ENCODE measurements at places on chromosomes 11 and 22.

DNA sequence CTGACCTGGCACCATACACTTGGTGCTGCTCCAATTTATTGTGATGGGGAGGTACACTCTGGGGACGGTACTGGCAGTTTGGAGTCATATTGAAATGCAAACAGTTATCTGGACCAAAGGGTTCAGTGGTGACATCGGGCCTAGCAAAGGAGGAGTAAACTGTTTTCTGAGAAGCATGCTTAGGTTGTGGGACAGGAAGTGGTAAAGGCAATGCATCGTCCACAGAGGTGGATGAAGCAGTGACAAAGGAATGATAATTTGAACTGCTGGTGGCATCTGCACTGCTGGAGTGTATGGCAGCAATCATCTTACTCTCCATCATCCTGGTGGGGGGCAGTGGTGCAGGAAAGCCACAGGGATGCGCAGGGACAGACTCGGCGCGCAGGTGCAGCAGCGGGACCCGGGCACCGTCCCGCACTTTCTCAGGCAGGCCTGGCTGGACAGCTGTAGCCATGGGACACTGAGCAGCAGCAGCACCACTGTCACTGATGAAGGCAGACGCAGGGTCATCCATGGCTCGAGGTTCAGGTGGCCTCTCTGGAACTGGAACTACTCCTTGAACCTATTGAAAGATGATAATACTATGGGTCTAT lies 28.0 kb upstream of the TP53AIP1 start:
- DNase-seq: no peak

DNA sequence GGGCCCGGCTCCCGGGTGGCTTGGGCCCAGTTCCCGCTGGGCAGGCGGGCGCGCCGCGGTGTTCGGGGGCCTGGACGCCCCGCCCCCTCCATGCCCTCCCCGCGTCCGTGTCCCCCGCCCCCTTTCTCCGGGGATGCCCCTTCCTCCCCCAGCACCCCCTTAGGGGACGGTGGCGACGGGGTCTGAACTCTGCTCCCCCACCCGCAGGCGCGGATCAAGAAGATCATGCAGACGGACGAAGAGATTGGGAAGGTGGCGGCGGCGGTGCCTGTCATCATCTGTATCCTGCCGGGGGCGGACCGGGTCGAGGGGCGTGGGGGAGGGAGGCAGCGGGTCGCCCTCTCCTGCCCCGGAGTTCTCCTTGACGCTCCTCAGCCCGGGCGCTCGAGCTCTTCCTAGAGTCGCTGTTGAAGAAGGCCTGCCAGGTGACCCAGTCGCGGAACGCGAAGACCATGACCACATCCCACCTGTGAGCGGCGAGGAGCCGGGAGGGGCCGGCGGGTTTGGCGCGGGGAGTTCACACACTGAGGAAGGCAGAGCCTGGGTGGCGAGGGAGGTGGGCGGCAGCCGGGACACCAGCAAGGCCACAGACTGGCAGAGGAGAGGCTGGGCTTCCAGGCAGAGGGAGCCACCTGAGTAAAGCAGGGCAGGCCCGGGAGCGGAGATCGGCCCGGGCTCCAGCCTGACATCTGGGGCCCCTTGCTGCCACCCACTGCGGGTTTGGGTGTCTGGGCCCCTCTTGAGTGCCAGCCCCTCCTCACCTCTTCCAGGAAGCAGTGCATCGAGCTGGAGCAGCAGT lies 546 bp downstream of the DRAP1 start:
- DNase-seq: peak; percentile 71

- DNase-seq: no peak
These were observed 168.1 kb downstream of the ADAMTS15 start for GRCh38 chr11:130616573-130616972.

DNA sequence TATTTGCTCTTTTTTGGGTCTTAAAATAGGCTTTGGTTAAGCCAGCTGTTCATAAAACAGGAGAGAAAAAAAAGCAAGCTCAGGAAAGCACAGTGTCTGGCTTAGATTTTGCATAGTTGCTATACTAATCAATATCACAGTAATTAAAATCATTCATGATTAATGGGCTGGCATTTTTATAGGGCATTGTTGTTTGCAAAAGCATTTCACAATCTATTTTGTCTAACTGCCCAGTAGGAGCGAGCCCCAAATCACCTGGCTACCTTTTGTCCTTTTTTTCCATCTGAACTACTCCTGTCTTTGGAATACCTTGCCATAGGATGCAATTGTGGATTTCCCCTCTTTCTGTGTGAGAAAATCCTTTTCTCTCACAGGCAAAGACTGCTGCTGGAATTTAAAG lies 619.8 kb downstream of the JRKL start:
- DNase-seq: no peak

- DNase-seq: no peak
These were observed 51.0 kb downstream of the MIAT start for GRCh38 chr22:26708256-26709009.

DNA sequence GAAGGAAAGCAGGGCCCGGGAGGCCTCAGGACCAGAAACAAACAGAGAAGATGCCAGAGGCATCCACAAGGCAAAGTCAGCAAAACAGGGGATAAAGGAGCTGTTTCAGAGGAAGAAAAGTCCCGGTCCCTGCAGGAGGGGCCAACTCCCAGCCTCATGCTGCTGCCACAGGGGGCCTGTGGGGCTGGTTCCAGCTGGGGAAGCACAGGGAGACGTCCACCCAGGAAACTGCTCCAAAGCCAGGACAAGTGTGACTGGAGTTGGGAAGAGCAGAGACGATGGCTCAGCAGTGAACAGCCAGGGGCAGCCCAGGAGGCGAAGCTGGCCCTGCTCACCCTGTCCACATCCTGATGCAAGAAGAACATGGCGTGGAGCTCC lies 454.4 kb downstream of the BRD1 start:
- no peak for DNase-seq

DNA sequence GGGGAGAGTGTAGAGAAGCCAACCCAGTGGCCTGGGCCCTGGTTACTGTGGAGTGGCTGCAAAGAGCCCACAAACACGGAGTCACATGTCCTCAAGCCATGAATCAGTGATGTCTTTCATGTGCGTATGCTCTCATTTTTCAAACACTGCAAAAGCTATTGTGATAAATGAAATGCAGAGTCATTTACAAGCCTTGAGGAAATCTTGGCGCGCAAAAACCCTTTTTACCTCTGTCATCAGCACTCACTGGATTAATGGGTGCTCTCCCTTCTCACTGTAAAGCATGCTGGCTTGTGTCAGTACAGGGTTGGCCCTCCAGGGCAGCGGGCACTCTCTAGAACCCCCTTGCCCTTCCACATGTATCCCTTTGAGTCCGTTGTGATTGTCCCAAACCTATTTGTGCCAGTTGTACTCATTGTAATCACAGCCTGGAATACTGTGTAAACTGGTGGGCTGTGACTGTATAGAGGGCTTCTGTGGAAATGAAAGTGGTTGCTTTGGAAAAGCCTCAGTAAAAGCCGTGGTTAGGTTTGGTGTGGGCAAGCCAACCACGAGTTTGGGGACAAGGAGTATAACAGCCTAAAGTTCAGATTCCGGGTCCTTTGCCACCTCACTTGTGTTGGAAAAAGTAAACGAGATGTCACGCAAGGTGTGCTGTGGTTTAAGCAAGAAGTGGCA lies 10.4 kb downstream of the GNAZ start:
- DNase-seq: no peak

GRCh38 chr11:75301601-75302345 lies 49.7 kb downstream of the ARRB1 start:
- DNase-seq: no peak

DNA sequence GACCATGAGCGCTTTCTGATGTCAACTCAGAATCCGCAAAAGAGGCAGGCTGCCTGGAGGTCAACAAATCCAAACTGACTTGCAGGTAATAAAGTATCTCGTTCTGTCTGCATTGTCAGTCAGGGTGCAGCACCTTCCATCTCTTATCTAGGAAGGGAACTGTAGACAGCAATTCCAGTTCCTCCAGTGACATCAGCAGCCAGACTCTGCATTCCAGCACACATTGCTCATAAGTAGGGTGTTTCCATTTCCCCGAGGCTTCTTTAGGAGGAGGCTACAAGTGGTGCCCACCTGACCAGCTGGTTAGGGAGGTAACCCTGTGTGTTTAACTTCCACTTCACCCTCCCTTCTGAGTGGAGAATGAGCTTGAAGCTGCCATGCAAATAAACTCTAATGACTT lies 53.3 kb downstream of the NTM start:
- DNase-seq: no peak

DNA sequence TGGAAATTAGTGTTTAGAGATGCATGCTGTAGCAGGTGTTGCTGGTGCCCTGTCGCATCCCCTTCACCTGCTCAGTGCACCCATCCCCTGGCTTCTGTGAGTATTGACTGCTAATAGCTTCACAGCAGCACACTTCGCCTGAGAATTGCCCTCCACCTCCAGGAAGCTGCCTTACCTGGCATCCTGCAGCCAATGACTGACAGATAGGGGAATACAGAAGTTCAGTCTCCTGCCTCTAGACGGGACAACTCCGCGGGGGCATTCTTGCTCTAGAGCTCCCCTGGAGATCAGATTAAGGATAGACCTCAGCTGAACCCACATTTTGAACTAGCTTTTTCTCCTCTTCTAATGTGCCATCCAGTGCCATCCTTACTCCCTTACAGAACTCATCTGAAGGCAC lies 9.3 kb upstream of the CD3E start:
- no peak for DNase-seq

GRCh38 chr11:12182676-12183541 lies 72.5 kb downstream of the MICAL2 start:
- DNase-seq: no peak

DNA sequence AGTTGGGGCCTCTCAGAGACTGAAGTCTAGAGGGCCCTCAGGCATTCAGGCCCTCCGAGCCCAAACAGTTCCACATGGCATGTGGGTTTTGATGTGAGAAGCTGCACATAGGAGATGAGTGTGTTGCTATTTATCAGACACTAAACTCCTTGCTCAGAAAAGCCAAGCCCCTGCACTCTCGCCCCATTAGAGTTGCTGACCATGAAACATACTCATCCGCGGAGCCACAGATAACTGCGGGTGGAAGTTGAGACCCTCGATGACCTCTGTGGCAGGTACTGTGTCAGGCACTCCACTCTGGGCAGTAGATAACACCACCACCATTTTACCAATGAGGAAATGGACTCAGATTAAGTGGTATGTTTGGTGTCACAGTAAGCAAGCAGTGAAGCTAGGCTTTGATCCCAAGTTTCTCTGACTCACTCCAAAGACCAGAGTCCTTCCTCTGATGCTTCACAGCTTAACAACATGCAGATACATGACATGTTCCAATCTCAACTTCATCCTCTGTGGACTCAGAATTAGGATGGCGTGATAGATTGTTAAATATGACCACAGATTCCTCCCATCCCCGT lies 202.1 kb downstream of the ADAMTS15 start:
- DNase-seq: no peak

GRCh38 chr22:42596863-42597530 lies 17.7 kb downstream of the POLDIP3 start:
- DNase-seq: no peak

DNA sequence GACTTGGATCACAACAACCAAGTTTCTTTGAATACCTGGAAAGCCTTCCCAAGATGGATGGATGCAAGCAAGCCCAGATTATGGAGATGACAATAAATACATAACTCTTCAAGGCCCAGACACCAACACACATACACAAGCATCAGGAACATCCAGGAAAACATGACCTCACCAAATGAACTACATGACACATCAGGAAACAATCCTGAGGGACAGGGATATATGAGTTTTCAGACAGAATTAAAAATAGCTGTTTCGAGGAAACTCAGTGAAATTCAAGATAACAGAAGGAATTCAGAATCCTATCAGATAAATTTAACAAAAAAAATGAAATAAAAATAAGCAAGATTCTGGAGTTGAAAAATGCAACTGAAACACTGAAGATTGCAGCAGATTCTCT lies 659.4 kb downstream of the METTL15 start:
- DNase-seq: no peak

GRCh38 chr11:45769960-45770359 lies 35.0 kb upstream of the SLC35C1 start:
- DNase-seq: no peak

DNA sequence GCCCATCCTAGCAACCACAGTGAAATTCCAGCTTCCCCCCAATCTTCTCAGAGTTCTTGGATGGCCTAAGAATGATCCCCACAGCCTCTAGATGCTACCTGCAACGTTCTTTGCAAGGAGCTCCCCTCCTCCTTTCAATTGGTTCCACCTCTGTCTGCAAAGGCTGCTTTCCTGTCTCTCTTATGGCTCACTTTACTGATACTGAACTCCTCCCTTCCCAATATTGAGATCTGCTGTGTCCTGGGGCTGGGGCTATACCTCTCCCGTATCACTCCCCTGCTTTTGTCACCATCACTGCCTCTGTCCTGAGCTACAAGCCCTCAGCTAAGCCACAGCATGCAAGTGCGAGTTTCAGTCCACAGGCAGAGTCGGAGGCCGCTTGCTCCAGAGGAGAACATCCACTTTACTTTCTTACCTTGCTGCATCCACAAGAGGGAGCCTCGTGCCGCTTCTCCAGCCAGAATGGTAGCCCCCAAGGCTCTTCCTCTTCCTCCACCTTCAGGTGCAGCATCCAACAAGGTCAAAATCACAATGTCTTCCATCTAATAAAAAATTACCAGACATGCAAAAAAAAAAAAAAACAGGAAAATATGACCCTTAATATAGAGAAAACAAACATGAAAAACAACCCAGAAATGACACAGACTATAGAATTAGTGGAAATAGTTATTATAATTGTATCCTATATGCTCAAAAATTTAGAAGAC lies 48.6 kb upstream of the TMEM45B start:
- DNase-seq: no peak

DNA sequence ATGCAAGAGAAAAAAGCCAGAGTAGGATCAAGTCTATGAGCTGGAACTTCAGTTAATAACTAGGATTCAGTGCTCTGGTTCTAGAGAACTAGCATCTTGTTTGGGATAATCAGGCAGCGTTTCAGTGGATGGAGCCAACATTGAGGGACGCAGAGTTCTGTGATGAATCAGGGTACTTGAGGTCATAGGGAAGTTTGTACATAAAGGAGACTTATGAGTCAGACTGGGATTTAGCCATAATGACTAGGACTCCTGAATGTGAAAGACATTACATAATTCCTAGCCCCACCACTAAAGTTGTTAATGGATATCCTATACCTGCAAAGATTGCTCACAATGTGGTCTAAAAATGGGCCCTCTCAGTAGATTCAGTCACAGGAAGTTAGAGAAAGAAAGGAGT lies 6.8 kb downstream of the SLN start:
- no peak for DNase-seq

GRCh38 chr11:45248501-45249011 lies 37.6 kb downstream of the SYT13 start:
- DNase-seq: no peak

Measured in natural killer cell treated with Interleukin-12 subunit alpha and Interleukin-12 subunit beta and Interleukin-15 and Interleukin-18, amount 100 ng/mL, for 72 hours (primary cell).